ENCODE measurements at places on chromosomes 12 and 14. TPM values are rescaled to one million over a fixed set of nuclear protein-coding genes. Genes with fewer than 3 reads are reported as not detected.

- no peak for DNase-seq
- H3K27ac ChIP-seq = no peak overlapping the region
- H3K4me3 ChIP-seq = no peak overlapping the region
- no peaks in the 10 kb centered on the region for H3K27me3 ChIP-seq
- H3K36me3 ChIP-seq = peaks cover 36% of the 10 kb centered on the region
Observed at GRCh38 chr14:65043893-65044595, 57.3 kb downstream of the FNTB start.

DNA sequence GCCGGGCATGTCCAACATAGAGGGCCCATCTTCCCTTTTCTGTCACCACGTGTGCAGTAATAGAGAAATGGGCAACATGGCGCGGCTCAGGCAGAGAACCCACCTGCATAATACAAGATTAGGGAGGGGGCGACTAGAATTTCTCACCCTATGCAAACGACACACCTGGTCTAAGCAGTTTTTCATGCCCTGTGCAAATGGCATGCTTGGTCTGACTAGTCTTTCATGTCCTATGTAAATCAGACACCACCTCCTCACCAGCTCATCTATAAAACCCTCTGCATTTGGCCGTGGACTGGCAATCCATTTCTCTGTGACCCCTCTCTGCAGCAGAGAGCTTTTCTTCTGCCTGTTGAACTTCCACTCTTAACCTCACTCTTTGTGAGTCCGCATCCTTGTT lies 180.2 kb upstream of the PZP start:
- H3K27me3 ChIP-seq = no peaks in the 10 kb centered on the region
- H3K4me3 ChIP-seq = no peak overlapping the region
- no peak for DNase-seq
- no peak overlapping the region for H3K27ac ChIP-seq
- no peaks in the 10 kb centered on the region for H3K4me1 ChIP-seq

DNA sequence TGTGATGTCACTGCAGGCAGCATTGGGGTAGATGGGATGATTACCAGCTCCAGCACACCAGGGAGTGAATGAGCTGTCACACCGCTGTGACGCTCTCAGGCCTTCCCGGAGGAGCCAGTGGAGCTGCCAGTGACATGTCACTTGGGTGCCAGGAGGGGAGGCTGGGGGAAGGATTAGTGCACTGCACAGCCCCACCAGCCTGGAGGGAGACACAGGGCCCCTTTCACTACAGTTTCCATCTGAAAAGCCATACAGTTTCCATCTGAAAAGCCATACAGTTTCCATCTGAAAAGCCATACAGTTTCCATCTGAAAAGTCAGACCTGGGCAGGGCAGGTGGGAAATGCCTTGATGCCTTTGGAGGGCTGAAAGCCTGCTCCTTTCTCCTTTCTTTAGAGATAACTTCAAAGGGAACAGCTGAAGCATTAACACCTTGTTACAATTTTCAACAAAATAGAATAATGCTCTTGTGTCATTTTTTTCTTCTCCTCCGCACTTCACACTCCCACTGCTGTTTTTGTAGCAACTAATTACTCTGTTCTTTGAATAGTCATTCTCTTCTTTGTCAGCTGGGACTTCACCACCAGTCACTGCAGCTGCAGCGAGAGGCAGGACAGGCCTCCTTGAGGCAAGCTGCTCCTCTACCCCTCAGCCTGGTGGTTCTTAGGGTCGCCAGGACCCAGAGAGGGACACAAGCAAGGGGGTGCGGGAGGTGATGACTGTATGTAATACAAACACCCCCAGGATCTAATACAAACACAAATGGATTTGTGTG lies 256.9 kb upstream of the RGS6 start:
- peaks cover 8% of the 10 kb centered on the region for H3K4me1 ChIP-seq
- no peak for DNase-seq
- H3K27ac ChIP-seq = no peak overlapping the region
- H3K27me3 ChIP-seq = no peaks in the 10 kb centered on the region
- peaks cover 9% of the 10 kb centered on the region for H3K36me3 ChIP-seq

DNA sequence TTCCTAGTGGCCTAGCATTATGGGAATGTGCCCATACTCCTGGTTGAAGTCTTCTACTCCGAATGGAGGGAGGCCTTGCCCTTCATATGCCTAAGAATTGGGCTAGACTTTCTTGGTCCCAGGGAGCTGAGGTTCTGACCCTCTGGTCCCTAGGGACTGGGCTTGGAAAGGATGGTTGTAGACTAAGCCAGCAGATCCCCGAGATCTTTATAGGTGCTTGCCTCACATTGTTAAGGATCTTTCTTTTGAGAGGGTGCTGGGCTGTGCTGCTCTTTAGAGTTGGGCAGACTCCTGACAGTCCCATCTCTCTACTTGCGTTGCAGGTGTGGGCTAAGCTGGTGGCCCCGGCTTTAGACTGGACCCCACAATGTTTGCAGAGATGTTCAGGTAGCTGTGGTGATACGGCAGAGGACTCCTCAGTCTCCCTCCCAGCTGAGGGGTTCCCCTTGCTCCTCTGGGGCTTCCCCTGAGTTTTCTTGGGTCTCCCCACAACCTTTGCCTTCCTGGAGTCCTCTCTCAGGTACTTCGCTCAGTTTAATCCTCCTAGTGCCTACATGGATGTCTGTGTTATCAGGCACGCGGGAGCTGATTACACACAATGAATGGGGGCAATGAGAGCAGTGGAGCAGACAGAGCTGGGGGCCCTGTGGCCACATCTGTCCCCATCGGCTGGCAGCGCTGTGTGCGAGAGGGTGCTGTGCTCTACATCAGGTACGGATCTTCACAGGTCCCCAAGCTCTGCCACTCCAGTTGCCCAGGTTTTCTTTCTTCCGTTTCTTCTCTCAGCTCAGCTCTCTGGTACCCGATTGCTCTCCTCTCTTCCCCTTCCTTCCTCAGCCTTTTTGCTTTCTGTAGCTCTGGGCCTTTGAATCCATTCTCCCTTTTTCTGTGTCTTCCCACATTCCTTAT lies 1.3 kb downstream of the MBD6 start:
- no peak for DNase-seq
- H3K4me1 ChIP-seq = peaks cover 52% of the 10 kb centered on the region
- H3K27me3 ChIP-seq = no peaks in the 10 kb centered on the region
- H3K36me3 ChIP-seq = peaks cover 45% of the 10 kb centered on the region

DNA sequence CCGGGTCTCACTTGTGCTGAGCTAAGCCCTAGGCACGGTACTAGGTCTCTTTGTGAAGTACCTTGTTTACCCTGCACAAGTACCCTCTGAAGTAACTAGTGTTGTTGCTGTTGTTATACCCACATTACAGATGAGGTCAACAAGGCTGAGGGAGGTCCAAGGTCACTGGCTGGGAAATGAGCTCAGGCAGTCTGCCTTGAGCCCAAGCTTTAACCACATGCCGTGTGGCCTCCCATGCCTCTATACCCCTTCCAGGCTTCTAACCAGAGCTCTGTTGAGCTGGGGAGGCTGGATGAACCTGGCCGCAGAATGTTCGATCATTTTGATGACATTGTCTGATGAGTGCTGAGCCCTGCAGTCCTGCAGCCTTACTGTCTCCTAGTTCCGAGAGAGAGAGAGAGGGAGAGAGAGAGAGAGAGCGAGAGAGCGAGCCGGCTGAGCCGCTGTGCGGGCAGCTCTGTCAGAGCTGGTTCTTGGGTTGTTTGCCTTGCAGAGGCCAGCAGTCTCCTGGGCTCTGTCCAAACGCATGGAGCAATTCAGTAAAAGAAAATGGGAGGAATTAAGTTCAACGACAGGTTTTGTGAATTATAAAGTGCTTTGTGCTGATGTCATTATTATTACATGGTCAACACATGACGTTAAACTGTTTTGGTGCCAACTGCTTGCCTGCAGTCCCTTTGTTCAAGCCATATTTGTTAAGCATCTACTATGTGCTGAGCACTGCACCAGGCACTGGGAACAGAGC lies 13.1 kb downstream of the JDP2 start:
- H3K27ac ChIP-seq = no peak overlapping the region
- H3K4me3 ChIP-seq = no peak overlapping the region
- DNase-seq = no peak
- H3K4me1 ChIP-seq = peaks cover 4% of the 10 kb centered on the region
- H3K27me3 ChIP-seq = no peaks in the 10 kb centered on the region

Gene BEGAIN
- 0.42 TPM for total RNA-seq

Gene KRT82
- 0.05 TPM for total RNA-seq

Gene CCDC175
- not detected for total RNA-seq

Gene CACNA1C
- total RNA-seq = 0.71 TPM

Gene YBX3
- total RNA-seq = 36.6 TPM
